ENCODE measurements at places on chromosomes 7 and 10.

- DNase-seq, result no peak
Observed at GRCh38 chr10:101840102-101840684, 3.4 kb downstream of the KCNIP2 start.

DNA sequence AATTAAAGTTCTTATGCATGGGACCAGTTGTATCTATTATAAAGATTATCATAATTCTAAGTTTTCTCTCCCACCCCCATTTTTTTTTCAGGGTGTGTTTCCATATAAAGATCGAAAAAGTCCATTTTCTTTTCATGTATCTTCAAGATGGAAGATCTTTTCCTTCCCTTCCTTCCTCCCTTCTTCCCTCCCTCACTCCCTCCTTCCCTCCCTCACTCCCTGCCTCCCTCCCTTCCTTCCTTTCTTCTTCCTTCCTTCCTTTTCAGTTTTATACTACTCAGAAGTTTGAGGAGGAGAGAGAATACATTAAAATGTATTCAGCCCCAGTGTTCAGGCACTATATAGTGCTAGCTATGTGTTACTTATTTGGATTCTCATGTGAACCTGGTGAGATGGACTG is 98.0 kb downstream of the POLL start:
- DNase-seq, result no peak

- no peak for DNase-seq
Observed at GRCh38 chr10:92891885-92892690, 43.8 kb downstream of the EXOC6 start.

DNA sequence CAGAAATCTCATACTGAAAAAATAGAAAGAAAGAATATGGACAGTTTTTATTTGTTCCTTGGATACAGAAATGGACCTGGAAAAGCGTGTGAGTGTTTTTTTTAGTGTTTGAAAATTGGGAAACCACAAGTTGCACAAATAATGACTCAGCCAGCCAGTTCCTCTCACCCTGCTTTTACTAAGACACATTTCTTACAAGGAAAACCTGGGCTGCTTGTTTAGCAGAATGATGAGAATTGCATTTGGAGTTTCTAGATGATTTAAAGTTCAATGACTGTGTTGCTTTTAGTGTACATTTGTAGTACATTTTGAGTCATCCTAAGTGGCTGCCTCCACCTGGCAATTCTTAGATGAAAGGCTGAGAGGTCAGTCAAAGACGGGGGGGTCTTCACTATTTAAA is 218.7 kb downstream of the ABCA13 start:
- DNase-seq, result no peak

DNA sequence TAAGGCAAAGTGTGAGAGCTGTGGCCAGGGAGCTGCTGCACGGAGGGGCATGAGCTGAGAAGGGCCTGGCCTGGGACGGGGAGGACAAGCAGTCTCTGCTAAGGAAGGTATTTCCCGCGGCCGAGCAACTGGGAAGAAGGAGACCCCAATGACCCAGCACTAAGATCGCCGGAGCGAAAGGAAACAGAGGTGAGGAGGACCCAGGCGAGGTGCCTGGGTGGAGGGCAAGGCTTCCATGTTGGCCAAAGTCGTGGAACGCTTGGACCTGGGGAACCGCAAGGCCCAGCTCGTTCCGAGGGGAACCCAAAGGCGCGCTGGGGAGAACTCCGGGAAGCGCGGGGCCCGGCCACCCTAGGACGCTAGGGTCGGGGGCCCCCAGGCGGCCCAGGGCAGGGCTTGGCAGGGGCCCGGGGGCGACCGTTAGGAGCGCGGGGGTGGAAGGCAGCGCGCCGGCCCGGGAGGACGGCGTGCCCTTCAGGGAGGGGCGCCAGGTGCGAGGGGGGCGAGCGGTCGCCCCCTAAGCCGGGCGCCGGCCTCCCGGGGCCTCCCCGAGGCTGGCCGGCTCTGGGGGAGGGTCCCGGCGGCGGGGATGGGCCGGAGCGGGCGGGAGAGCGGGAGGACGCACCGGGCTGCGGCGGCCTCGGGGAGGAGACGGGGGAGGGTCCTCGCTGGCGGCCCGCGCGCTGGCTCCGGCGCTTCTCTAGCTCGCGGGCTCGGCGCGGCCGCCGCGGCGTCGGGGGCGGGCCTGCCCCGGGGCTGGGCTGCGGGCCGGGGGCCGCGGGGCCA is 545 bp downstream of the GIGYF1 start:
- peak; percentile 36 for DNase-seq

DNA sequence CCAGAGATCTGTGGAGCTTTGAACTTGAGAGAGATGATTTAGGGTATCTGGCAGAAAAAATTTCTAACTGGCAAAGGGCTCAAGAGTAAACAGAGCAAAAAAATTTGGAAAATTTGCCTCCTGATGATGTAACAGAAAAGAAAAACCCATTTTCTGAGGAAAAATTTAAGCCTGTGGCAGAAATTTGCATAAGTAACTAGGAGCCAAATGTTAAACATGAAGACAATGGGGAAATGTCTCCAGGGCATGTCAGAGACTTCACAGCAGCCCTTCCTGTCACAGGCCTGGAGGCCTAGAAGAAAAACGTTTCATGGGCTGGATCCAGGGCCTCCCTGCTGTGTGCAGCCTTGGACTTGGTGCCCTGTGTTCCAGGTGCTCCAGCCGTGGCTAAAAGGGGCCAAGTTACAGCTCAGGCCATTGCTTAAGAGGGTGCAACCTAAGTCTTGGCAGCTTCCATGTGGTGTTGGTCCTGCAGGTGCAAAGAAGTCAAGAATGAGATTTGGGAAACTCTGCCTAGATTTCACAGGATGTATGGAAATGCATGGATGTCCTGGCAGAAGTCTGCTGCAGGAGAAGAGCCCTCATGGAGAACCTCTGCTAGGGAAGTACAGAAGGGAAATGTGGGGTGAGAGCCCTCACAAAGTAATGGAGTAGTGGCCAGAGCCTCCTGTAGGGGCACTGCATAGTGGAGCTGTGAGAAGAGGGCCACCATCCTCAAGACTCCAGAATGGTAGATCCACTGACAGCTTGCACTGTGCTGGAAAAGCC is 8.1 kb downstream of the SEMA3D start:
- no peak for DNase-seq

DNA sequence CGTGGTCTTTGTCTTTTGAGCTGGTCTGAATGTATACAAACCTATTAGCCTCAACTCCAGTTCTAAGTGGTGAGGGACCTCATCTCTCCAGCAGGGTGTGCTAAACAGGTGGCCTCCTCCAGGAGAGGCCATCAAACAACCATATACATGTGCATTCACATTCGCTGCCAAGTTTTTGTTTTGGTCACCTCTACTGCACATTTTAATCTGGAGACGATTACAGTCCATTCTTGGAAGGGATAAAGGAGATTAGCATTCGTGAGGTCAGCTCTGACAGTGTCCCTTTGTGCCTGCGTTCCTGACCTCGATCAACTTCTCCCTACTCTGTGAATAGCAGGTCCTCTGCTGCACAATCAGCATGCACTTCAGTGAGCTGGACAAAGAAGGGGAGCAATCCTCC is 60.8 kb downstream of the RHOBTB1 start:
- DNase-seq, result peak; percentile 53

DNA sequence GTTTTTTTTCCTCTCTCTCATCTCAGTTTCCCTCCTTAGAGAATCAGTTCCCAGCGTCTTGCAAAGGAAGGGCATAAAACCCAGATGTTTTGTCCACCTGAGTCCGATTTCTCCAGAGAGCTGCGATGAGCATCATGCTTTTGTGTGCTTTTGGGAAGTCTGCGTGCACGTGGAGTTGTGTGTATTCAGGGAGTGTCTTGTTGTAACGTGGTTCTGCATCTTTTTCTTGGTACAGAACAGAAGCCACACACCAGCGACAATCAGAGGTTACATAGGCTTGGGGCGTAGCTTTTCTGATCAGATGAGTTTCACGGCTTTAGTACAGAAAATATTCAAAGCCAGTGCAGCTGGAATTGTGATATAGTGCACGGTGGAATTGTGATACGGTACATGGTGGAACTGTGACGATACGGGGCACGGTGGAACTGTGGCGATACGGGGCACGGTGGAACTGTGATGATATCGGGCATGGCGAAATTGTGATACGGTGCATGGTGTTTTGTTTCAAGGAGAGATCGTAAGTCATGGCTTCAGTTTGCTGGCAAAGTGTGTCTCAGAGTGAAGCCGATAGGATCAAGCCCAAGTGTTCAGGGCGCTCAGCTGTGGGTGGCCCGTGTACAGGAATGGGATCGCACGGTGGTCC is 32.8 kb downstream of the FOXK1 start:
- DNase-seq, result no peak

GRCh38 chr7:129189661-129190310 is 1.4 kb downstream of the SMO start:
- no peak for DNase-seq

GRCh38 chr7:26097837-26098668 is 53.9 kb upstream of the NFE2L3 start:
- DNase-seq, result no peak

- DNase-seq, result no peak
Observed at GRCh38 chr10:7449063-7449695, 38.3 kb upstream of the SFMBT2 start.

- no peak for DNase-seq
Observed at GRCh38 chr10:125411724-125412123, 251.4 kb upstream of the CTBP2 start.

DNA sequence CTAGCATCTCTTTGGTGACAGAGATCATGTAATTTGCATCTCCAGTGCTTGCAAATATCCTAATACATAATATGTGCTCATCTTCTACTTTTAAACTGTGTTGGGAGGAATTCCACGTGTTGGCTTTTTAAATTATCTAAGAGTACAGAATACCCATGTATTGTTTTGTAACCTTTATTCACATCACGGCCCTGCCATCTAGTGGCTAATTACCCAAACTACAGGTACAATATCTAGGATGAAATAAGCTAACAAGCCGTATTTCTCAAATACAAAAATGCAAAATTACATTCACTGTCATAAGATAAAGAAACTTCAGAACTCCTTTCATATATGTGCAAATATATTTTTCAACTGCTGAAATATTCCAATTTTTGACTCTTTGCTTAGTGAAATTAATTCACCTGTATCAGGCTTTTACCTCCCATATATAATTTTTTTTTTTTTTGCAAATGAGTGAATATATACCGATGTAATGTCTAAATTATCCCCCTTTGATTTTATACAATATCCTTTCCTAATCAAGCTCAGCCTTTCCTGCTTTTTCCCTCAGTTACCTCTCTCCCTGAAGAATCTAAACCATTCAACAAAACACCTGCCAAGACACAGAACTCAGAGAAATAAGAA is 30.3 kb upstream of the LSM8 start:
- DNase-seq, result peak; percentile 59

- no peak for DNase-seq
Observed at GRCh38 chr10:17022896-17023295, 106.7 kb downstream of the CUBN start.

DNA sequence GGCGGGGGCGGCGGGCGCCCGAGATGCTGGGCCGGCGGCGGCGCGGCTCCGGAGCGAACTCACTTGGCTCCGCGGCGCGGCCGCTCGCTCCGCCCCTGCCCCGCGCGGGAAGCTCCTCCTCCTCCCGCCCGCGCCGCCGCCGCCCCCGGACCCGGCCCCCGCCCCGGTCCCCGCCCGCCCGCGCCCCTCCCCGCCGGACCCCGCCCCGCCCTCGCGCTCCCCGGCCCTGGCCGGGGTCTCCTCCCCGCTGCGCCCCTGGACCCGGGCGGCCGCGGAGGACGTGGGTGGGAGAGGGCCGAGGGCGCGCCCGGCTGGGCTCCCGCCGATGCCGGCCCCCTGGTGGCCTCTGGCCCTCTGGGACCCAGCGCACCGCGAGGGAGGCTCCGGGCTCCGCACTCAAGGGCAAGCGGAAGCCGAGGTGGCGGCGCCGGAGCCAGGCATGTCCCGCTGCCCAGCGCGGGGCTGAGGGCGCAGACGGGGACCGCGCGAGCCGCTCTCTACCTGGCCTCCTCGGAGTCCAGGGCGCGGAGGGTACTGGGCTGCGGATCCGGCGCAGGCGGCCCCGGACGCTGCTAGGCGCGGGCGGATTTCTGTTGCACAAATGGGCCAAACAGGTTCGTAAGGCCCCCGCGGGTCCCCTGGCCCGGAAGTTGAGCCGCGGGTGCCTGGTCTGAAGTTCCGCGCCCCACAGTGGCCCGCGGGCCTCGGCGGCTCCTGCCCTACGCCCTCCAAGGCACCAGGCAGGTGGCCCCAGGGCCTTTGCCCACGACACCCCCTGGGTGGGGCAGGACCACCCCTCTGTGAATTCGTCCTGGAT is at the start of gene TCERG1L:
Gene TCERG1L (minus strand): TSS at position 61 of the 817 bp plus-strand sequence. CDS start 86 bp downstream, outside the sequence.
- DNase-seq, result no peak

DNA sequence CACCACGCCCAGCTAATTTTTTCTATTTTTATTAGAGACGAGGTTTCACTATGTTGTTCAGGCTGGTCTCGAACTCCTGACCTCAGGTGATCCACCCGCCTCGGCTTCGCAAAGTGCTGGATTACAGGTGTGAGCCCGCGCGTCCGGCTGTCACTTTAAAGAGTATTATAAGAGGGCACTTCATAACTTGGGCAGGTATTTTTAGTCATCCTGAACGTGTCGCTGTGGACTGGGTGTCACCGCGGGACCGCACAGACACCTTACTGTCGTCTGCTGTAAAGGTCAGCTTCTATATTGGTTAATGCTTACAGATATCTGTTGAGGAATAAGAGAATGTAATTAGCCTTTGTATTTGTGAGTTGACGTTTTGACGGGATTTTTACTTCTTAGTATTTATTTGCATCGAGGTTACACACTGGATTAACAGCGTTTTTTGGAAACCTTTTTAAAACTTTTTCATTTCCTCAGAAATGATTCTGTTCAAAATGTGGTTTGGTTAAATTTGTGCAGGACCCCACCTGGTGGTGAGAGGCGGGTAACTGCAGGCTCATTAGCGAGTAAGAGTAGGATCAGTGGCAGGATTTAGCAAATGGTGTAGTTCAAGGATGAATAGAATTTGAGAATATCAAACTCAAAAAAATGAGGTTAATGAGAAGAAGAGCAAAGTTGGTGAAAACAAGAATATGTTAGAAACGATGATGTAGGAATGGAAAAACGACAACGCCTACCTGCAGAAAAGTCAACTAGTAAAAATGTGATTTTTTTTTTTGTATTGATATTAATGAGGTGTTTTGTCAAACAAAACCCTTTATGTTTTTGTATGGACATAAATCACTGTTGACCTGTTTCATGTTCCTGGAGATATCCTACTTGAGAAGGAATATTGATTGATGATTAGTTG is 3.2 kb downstream of the DNAJB6 start:
- DNase-seq, result peak; percentile 60

- no peak for DNase-seq
Observed at GRCh38 chr7:151453326-151453791, 13.4 kb upstream of the CRYGN start.

- DNase-seq, result no peak
Observed at GRCh38 chr7:12730523-12730922, 43.1 kb downstream of the ARL4A start.

GRCh38 chr7:117217106-117218035 is 105.5 kb downstream of the WNT2 start:
- no peak for DNase-seq
